ENCODE measurements at places on chromosomes 1 and 21. TPM values are rescaled to one million over a fixed set of nuclear protein-coding genes. Genes with fewer than 3 reads are reported as not detected.

DNA sequence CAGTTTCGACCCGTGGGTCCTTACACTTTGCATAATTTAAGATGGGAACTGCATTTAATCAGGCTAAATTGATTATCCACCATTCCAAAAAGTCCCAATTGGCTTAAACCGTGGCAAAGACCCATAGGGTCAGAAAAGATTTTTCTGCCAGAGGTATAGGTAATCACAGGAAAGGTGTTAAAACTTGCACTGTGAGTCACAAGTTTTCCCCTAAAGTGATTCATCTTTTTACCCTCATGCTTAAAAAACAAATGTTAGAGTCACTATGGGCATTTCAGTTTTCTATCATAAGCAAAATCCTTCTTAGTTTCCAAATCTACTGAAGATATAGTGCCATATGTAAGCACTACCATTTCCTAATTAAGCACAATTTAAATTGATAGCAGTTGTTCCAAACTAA lies 1079.8 kb downstream of the ADGRL2 start:
- DNase-seq = no peak

DNA sequence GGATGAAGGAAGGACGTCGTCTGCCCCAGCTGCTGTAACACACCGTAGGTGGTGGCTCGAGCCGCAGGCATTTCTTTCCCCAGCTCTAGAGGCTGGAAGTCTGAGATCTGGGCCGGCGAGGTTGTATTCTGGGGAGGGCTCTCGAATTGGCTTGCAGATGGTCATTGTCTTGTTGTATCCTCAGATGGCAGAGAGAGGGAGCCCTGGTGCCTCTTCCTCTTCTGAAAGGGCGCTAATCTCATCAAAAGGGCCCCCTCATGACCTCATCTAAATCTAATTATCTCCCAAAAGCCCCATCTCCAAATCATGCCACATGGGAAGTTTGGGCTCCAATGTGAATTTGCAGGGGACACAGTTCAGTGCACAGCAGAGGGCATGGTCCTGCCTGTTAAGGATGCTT lies 109.0 kb downstream of the SIK1 start:
- no peak for DNase-seq

DNA sequence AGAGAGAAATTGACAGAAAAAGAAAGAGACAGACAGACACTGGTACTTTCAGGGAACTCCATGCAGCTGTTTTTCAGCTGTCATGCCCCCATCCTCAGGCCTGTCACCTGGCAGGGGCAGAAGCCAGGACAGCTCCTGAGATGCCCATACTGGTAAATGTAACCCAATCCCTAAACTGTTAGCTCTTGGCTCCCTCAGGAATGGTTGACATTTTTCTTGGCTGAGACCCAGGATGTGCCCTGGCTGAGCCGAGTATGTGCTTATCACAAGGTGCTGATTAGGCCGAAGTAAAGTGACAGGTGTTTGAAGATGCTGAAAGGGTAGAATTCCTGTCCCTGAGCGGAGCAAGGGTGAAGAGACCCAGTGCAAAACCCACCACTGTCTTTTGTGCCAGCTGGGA lies 50.7 kb downstream of the PGM1 start:
- no peak for DNase-seq

KRTAP12-2 gene
- not detected for total RNA-seq

DNA sequence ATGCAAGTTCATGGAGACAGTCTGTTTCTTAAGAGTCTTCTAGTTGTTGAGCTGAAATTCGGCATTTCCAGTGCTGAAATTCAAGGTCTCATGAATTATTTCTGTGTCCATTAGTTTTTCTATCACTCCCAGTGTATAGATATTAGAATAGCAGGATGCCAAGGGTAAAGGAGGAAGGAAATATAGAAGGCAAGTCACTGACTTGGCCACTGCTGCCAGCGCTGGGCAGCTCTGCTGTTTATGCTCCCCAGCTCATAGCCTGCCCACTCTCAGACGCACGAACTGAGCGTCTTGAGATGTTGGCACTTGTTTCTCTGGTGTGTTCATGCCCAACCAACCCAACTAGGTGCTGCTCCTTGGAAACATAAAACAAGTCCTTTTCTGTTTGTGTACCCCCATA lies 110.1 kb downstream of the SLC45A1 start:
- no peak for DNase-seq

GRCh38 chr1:119380983-119381662 lies 12.5 kb downstream of the HAO2 start:
- DNase-seq = peak; percentile 43

DNA sequence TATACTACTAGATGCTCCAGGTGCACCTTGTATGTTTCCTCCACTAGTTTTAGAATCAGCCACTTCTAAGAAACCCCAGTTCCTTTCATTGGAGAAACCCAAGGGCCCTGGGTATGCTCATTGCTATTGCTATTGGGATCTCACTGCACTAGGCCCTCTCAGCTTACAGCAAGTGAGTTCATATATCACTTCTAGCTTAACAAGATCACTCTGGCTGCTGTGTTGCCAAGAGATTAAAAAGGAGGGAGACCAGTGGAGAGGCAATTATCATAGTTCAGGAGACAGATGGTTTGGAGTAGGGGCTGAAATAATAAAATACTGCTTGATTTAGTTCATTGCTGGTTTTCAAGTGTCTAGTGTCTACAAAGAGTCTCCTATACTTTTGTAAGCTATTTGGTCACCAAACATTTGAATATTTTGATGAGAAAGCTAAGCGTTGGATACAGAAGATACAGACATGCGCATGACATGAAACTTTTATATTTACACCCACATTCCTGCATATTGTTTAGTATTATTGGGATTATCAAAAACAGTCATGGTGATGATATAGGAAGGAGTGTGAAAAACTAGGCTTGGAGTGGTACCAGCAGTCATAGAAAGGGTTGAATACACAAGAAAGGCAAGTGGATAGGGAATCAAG lies 671.9 kb downstream of the ADGRL2 start:
- no peak for DNase-seq

LENEP gene
- not detected for total RNA-seq

CAMK2N1 gene
- 18.9 TPM for total RNA-seq

DNA sequence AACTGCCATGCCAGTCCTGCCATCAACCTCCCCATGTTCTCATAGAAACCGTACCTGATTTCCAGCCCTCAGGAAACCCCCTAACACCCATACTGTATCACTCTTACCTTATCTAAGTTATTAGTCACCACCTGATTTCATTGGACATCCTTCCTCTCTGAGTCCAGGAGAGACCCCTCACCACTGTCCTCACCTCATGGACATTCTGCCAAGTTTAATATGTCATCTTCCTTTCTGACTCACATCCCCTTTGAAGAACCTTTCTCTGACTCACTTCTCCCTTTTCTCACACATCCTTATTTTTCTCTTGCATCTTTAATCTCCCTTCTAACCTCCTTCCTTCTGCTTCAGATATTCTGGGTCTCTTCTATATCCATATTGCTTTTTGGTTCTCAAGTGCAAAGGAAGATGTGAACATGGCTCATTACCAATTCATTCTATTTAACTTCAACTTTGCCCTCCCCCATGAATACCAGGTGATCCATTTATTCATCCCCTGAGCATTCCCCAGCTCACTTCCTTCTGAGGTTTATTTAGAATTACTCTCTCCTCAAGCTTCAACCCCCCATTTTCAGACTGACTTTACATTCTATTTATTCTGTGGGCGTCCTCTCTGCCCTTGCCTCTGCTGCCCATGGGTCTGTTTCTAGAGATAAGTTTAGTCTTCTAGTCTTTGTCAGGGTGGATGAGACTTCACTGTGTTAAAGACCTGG lies 206.8 kb upstream of the ESRRG start:
- DNase-seq = no peak

FCGR2B gene
- total RNA-seq = 10.3 TPM

TRIM45 gene
- total RNA-seq = 5.6 TPM

DNA sequence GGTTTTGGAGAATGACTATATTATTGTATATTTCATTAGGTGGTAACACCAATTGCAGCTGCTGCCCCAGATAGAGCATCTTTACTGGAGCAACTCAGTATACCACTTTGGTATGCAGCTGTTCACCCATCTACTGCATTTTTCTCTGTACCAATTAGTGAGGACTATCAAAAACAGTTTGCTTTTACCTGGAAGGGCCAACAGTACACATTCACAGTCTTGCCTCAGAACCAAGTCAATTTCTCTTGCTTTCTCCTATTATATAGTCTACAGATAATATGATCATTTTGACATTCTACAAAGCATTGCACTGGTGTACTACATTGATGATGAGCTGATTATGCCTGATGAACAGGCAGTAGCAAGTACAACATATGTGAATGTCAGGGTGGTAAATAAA lies 99.3 kb downstream of the PTPRU start:
- no peak for DNase-seq

GRCh38 chr1:163305441-163305840 lies 16.3 kb upstream of the NUF2 start:
- no peak for DNase-seq

- no peak for DNase-seq
These were observed 13.4 kb upstream of the PRPF38B start for GRCh38 chr1:108678706-108679105.

ELAPOR1 gene
- total RNA-seq = 0.25 TPM

- DNase-seq = no peak
These were observed 23.7 kb downstream of the FAF1 start for GRCh38 chr1:50936321-50936720.

DNA sequence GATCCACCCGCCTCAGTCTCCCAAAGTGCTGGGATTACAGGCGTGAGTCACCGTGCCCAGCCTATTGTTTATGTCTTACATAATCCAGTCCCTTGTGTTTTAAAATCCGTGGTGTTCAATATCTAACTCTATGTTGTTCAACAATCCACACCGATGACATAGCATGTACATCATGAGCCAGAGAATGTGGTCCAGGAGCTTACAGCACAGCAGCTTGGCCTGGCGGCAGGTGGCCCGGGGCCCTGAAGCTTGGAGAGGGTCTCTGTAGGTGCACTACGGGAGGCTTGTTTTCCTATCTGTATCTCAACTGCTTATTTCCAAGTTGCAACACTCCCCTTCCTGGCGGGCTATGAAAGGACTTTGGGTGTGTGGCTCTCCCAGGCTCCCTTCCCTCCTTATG lies 138.4 kb downstream of the ADSS2 start:
- peak; percentile 44 for DNase-seq

- DNase-seq = no peak
These were observed 58.7 kb upstream of the RGS1 start for GRCh38 chr1:192516776-192517297.

HDGF gene
- total RNA-seq = 154 TPM

DNA sequence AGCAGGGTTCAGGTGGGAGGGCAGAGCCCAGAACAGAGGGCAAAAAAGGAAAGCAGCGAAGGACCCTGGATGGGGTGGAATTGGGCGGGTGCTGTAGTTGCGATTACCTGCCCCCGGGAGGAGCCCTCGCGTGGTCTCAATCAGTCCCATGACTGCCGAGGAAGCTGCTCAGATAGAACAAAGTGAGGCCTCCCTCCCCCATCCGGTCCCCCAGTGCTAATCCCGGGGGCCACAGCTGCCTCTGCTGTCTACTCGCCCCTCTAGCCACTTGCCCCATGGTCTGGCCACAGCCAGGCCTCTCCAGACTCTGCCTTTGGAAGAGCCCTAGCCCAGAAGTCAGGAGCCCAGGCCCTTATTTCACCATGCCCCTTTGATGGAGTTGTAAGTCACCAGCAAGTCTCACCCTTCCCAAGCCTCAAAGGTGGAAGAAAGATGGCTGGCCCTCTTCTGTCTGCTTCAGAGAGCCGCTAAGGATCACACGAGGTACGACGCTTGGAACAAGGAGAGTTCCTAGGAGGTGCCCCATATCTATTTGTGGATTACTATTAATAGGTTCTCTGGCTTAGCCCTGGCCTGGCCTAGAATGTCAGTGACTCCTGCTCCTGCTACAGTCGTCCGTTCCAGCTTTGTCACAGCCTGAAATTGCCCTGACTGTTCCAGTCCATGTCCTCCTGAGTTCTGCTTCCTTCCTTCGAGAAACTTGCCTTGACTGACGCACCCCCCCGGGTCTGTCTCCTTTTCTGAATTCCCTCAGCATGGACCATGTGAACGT lies 16.4 kb downstream of the ECHDC2 start:
- DNase-seq = no peak

DNA sequence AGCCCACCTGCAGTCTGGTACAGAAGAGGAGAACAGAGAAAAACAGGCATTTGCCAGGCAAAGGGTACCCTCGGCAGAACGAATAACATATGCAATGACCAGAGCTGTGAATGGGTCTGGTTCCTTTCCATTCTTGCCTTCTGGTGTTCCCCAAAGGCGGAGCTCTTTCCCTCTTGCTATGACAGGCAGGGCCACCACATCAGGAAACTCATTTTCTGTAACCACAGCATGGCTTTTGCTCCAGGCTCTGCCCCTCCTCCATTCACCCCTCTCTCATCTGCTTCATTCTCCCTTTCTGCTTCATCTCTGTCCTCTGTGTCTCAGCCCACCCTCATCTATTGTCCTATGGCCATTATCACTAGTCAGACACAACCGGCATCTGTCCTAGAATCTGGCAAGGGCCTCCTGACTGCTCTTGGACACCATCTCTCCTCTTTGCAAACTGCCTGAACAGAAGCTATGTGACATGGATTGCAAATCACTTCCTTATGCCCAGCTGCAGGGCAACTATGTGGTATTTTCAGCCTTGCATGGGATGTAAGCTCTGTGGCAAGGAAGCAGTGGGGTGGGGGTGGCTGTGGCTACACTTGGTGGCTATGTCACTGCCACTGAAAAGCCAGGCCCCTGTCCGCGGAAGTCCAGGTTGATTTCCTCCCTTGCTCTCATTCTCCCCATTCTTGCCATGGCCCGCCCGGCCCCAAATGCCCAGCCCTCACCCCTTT lies 78.8 kb upstream of the ABCD3 start:
- DNase-seq = no peak

AZIN2 gene
- 7.9 TPM for total RNA-seq

DNA sequence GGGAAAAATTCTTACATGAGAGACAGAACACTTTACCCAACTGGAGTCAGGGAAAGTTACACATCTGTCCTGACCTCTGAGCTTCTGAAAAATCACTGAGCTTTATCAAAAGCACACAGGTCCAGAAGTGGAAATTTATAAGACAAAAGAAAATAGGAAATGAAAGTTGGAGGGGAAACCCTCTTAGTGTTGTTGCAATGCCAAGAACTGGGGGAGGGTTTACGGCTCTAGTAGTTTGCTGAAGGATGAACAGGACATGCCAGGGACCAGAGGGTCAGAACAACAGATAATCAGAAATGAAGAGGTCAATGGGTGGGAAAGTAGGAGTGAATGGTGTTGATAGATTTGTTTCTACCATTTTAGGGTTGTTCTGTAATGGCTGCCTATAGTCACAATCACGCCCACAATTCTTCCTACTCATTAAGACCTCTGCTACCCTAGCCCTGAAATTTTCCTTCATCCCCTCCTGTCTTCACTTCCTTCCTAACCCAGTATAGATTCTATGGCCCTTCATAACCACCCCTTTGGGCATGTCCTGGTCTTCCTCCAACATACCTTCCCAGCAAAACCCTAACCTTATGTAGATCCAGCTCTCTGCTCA lies 30.3 kb upstream of the FMOD start:
- DNase-seq = no peak

- DNase-seq = no peak
These were observed 51.1 kb upstream of the IGSF21 start for GRCh38 chr1:18056545-18056944.

PDE9A gene
- total RNA-seq = 9.6 TPM

GRCh38 chr1:224106568-224107281 lies 7.2 kb upstream of the FBXO28 start:
- no peak for DNase-seq

GRCh38 chr1:9434247-9435152 lies 104.8 kb upstream of the SLC25A33 start:
- DNase-seq = no peak

- no peak for DNase-seq
These were observed 88.3 kb upstream of the IPO9 start for GRCh38 chr1:201740670-201741111.
